ENCODE measurements at places on chromosomes 6 and 20.

DNA sequence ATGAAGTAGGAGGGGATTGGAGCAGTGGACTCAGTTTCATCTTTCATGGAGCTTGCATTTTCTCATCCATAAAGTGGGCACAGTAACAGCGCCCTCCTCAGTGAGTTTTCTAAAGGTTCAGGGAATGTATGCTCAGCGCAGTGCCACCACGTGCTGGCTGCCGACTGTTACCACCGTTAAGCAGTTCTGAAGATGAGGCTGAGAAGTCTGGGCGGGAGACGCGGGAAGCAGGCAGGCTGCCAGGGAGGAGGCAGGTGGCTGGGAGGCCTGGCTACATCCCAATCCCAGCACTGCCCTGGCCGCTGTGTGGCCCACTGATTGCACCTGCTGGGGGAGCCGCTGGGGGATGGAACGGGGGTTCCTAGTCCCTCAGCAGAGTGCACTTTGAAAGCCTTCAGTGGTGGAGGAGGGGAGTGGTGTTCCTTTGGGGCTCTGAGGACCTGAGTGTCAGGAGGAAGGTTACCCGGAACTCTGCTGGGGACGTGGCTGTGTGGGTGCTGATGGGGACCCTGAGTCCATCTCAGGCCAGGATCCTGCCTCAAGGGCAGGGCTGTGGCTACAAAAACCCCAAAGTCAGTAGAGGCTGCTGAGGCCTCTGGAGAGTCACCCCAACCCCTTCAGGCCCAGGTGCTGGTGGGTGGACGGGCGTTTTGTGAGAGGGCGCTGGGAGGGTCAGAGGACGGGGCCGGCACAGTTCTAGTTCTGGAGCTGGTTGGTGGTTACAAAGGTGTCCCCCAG lies 28.0 kb upstream of the PHACTR3 start:
- DNase-seq: no peak

- DNase-seq: no peak
Observed at GRCh38 chr6:41157323-41157722, 3.2 kb upstream of the TREML1 start.

- DNase-seq: no peak
Observed at GRCh38 chr20:38001173-38001875, 31.9 kb downstream of the TTI1 start.

GRCh38 chr6:129733290-129733689 lies 23.3 kb upstream of the ARHGAP18 start:
- DNase-seq: no peak

DNA sequence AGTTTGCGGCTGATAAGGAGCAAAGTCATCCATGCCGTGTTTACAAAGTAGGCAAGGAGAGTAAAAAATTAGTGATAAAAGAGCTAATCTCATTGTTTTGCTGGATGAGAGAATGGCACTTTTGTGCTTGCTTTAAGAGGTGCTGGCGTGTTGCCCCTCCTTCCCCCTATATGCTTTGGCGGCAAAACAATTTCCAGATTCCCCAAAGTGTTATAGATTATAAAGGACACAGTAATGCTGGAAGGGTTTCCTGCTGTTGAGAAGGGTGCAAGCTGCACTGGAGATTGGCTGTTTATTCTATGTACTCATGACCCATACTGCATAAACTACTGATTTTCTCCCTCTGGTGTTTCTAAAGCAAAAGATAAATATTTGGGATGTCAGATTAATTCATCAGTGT lies 338.9 kb upstream of the MAP3K7 start:
- DNase-seq: no peak

- no peak for DNase-seq
Observed at GRCh38 chr20:61972636-61973508, 92.8 kb downstream of the TAF4 start.

DNA sequence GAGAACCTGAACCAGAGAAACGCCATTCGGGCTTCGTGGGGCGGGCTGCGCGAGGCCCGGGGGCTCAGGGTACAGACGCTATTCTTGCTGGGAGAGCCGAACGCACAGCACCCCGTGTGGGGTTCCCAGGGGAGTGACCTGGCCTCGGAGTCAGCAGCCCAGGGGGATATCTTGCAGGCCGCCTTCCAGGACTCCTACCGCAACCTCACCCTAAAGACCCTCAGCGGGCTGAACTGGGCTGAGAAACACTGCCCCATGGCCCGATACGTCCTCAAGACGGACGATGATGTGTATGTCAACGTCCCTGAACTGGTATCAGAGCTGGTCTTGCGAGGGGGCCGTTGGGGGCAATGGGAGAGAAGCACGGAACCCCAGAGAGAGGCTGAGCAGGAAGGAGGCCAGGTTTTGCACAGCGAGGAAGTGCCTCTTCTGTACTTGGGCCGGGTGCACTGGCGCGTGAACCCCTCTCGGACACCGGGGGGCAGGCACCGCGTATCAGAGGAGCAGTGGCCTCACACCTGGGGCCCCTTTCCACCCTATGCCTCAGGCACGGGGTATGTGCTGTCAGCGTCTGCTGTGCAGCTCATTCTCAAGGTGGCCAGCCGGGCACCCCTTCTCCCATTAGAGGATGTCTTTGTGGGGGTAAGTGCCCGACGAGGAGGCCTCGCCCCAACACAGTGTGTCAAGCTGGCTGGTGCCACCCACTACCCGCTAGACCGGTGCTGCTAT lies 904 bp downstream of the B3GALT4 start:
- peak; percentile 21 for DNase-seq

DNA sequence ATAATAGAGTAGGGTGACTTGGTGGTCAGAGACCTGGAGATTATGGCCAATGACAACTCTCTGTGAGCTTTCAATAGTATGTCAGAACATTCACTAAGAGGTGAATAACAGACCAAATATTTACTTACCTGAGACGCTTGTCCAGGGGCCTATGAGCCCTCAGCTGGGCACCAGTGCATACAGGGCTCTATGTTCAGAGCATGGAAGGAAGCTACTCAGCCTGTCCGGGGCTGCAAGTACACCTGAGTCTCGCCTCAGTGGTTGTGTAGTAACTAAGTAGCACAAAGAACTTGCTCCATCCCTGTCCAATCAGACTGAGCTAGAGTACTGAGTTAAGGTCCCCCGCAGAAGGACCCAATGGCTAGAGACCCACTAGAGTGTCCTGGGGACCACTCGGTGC lies 11.6 kb upstream of the SCGN start:
- DNase-seq: no peak

DNA sequence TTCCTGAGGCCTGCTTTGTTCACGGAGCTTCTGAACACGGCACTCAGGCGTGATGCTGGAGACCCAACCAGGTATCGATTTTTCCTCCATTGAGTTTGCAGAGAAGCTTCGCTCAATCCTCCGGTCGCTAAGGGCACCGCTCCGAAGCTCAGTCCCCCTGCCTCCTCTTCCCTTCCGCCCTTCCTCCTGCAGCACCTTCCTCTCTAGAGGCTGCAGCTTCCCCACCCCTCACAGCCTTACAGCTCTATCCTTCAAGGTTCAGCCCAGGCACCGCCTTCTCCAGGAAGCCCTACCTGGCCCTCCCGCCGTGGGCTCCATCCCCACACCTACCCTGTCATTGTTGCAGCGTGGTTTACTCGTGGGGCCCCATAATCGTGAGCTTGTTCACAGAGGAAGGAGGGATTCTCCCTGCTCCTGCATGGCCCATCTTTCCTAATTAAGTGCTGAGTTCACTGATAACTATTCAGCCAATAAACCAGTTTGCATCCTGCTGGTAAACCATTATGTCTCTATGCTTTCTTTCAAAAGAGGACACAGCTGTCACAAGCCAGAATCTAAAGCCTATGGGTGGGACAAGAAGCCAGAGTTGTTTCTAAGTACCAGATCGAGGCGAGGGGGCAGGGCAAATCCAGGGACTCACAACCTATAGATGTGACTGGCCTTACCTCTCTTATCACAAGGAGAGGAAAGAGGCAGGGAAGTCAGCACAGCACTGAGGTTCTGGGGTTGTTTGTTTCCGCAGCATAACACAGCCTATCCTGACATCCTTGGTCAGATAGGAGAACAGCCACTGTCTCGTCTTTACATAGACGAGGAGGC lies 152.0 kb downstream of the GRM4 start:
- no peak for DNase-seq

GRCh38 chr20:35013421-35014411 lies 58.0 kb downstream of the MYH7B start:
- DNase-seq: no peak

DNA sequence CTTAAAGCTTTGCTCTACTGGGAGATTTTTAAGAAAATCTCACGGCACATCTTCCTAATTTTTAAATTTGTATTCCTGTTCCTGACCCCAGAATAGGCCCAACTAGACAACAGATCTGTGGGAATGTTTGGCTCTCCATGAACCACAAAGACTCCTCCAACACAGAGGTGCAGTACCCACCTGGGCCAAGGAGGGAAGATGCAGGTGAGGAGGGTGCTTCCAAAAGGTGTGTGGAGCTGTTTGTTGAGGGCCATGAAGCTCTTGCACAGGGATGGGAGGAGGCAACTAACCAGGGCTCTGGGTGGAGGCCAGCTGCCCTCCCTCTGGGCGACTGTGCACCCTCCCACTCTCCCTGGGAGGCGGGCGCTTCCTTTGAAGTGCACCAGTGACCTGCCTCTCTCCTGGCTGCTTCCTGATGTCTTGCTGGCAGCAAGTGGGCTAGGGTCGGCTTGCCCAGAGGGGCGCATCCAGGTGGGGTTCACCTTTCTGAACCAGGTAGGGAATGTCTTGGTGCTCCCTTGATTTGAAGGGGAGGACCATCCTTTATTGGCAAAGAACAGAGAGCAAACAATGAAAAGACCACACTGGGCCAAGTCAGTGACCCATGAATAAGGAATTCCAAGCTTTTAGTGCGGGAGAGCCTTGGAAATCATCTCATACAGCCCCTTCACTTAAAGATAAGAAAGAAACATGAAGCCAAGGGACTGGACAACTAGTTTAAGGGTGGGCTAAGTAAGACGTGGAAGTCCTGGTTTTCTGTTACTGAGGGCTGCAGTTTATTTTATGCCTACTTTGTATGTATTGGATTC lies 76.0 kb downstream of the ANKRD6 start:
- no peak for DNase-seq

- DNase-seq: no peak
Observed at GRCh38 chr6:38245295-38245694, 394.4 kb downstream of the BTBD9 start.

DNA sequence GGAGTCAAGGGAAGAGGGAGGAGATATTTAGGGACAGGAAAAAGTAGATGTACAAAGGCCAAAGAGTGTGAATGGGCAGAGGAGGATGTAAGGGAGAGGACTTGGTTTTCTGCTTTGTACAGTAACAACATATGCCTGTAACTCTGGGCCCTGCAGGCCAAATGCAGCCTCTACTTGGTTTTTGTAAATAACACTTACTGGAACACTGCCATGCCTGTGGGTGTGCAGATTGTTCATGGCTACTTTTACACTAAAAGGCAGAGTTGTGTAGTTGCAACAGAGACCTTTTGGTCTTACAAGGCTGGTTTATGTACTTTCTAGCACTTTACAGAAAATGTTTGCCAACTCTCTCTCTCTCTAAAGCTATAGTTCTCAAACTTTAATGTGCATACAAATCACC lies 157.1 kb downstream of the PHACTR1 start:
- no peak for DNase-seq

- DNase-seq: no peak
Observed at GRCh38 chr6:137926985-137927384, 59.9 kb downstream of the TNFAIP3 start.

GRCh38 chr20:37494796-37495195 lies 26.3 kb upstream of the NNAT start:
- DNase-seq: no peak

DNA sequence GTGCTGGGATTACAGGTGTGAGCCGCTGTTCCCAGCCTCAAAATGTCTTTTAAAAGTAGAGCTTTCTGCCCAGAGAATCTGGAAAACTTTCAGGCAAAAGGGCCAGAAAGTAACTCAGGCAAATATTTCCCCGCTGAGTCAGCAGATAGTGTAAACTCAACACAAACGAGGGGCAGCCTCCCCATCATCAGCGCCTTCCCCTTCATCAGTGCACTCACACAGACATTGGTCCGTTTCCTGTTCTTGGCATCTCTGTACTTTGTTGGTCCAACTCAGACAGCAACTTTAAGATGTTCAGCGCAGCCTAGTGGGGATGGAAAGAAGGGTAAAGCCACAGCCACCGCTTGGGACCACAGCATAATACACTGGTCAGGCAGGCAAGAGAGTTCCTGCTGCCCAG lies 69.5 kb downstream of the CSE1L start:
- no peak for DNase-seq

GRCh38 chr20:4809707-4810106 lies 88.0 kb downstream of the PRND start:
- DNase-seq: no peak

- no peak for DNase-seq
Observed at GRCh38 chr6:5111626-5112025, 26.5 kb downstream of the PPP1R3G start.

DNA sequence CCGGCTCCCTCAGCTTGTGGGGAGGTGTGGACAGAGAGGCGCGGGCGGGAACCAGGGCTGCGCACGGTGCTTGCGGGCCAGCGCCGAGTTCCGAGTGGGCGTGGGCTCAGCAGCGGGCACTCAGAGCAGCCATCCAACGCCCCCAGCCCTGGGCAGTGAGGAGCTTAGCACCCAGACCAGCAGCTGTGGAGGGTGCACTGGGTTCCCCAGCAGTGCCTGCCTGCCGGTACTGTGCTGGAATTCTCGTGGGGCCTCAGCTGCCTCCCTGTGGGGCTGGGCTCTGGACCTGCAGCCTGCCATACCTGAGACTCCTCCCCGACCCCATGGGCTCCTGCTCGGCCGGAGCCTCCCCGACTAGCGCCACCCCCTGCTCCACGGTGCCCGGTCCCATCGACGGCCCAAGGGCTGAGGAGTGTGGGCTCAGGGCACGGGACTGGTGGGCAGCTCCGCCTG lies 92.7 kb downstream of the MANEA start:
- no peak for DNase-seq

DNA sequence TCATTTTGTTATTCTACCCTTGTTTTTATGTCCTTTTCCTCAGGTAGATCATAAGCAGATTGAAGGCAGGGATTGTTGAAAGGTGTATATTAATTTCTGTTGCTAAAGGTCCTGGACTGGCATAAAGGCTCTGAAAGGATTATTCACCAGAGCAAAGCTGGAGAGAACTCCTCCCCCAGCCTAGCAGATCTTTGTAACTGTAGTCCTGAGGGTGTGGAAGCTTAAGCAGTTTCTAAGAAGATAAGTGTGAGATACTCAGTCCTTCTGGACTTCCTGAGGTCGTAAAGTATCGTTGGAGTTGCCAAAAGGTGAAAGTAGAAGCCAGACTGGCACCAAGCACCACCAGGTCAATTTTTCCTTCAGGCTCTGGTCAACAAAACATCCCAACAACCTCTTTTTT lies 24.2 kb downstream of the CGA start:
- no peak for DNase-seq

- DNase-seq: no peak
Observed at GRCh38 chr6:168116975-168117899, 38.2 kb upstream of the FRMD1 start.

GRCh38 chr6:157670466-157671186 lies 152.4 kb upstream of the SNX9 start:
- DNase-seq: no peak

DNA sequence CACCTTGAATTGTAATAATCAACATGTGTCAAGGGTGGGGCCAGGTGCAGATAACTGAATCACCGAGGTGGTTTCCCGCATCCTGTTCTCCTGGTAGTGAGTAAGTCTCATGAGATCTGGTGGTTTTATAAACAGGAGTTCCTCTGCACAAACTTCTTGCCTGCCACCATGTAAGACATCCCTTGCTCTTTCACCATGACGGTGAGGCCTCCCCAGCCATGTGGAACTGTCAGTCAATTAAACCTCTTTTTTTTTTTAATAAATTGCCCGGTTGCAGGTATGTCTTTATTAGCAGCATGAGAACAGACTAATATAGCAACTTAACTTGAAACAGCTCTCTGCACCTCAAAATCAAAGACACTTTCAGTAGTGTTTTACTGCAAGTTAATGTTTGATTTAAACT lies 121.6 kb downstream of the OGFRL1 start:
- DNase-seq: no peak
